Posterior vena cava (tissue), 2 donors: ENCODE measurements at places on chromosomes 7 and 10. TPM values are rescaled to one million over a fixed set of nuclear protein-coding genes. Genes with fewer than 3 reads are reported as not detected.

The ITGB1 gene
- 1,367 TPM for total RNA-seq

The NPY4R2 gene
- not detected for total RNA-seq

The FAM221A gene
- total RNA-seq, result 2.0 TPM

The GNAT3 gene
- total RNA-seq, result not detected

The LIPJ gene
- total RNA-seq, result 0.14 TPM

The UNCX gene
- total RNA-seq, result not detected

The KCNIP2 gene
- 2.7 TPM for total RNA-seq

The CALML5 gene
- total RNA-seq, result not detected

DNA sequence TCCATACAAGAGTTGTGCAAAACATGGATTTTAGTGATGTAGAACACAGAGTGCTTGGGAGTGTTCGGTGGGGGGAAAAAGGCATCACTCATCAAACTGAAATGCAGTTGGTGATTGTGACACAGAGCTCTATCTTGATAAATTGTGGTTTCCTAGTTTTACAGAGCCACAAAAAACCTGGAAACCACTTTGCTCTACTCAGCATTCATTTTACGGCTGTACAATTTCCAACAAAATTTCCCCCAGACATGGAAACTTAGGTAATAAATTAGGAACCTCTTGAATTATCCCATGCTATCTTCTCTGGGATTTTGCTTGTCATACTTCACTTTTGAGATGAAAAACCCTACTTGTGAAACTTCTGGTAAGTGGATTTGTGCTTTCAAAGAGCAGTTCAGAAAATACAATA lies 614.9 kb upstream of the FZD8 start:
- no peak for DNase-seq

DNA sequence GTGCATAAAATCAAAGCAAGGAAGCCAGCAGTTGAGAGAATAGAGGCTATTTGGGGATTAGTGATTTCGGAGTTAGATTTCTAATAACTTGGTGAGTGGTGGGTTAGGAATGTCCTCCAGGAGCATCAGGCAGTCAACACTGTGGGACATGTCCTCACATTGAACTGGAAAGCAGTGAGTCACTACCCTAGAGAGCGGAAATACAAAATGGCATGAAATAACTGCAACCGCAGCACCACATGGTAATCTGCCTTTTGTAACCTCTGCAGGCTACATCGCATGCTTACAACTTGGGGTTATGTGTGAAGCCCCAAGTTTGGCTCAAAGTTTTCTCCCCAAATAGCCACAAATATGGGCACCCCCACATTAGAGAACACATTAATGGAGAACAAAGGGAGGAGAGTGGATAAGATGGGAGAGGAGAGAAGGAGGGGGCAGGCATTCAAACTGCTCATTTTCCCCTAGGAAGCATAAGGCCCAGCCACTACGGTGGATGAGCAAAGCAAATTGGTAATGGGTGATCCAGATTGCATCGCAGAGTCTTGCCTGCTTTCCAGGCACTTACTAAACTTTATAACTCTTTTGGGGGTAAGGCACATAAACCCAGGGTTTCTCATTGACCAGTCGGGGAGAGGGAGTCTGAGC lies 22.0 kb upstream of the SLF2 start:
- no peak for DNase-seq

- DNase-seq, result peak; percentile 16
Observed at GRCh38 chr10:43453266-43453831, 16.4 kb downstream of the ZNF487 start.

- no peak for DNase-seq
Observed at GRCh38 chr7:159006610-159007130, 138.0 kb downstream of the VIPR2 start.

- DNase-seq, result no peak
Observed at GRCh38 chr10:27457261-27457945, 46.7 kb upstream of the RAB18 start.

DNA sequence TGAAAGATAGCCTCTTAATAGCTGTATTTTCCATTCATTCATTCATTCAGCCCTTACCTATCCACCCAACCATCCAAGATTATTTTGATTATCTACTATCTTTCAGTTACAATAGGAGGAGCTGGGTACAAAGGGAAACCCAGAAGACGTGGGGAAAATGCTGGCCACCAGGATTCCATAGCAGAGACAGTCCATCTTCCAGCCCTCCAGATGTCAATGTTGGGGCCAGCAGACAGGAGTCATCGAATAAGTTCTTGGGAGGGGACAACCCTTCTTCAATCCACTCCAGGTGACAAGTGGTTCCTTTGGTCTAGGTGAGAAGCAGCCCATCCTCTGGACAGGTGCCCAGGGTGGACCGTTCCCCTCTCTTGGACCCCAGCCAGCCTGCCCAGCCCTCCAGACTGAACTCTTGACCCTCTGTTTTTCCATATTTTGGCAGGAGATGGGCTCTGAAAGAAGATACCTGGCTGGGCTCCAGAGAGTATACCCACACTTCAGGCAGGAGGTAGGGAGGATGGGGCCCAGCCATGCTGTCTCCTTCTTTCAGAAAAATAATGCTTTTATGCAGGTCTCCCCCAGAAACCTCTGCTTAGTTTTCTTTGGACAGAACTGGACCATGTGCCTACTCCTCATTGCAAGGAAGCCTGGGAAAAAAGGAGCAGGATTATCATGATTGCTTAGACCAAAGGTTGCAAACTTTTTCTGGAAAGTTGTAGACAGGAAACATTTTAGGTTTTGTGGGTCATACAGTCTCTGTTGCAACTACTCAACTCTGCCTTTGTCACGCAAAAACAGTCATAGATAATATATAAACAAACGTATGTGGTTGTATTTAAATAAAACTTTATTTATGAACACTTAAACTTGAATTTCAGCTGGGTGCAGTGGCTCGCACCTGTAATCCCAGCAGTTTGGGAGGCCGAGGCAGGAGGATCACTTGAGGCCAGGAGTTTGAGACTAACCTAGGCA lies 95.5 kb upstream of the SMNDC1 start:
- DNase-seq, result peak; percentile 7

GRCh38 chr7:47333959-47334358 lies 248.0 kb downstream of the TNS3 start:
- no peak for DNase-seq

- DNase-seq, result no peak
Observed at GRCh38 chr7:150863946-150864345, 11.6 kb downstream of the AOC1 start.

GRCh38 chr10:43355749-43356371 lies 15.6 kb upstream of the FXYD4 start:
- DNase-seq, result no peak

DNA sequence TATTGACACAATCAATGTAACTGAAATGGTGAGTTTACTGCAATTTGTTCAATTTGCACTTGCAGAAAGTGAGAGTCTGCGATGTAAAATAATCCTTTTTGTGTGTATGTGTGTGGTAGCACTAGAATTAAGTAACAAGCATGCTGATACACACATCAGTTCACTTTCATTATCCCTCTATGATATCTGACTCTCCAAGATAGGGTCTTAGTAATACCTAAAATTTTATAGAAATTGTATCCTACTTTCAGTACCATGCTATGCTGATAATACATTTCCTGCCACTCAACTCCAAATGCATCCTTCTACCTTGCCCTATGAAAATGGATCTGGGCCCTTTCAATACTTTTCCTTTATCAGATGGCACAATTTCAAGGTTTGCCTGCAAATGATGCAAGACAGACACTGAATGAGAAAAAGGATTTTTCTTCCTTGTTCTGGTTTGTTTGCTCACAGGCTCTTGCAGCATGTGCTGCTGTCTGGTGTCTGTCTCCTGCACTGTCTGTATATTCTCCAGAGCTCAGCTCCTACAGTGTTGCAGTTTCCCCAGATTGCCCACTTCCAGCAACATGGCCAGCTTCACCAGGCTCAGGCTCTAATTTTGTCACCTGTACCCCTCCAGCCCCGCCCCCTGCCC lies 297.9 kb upstream of the HGF start:
- DNase-seq, result no peak

GRCh38 chr10:119542357-119542987 lies at the start of gene RGS10:
Gene RGS10 (minus strand): TSS chr10:119542719. CDS start chr10:119542638, 81 bp downstream.
- peak; percentile 95 for DNase-seq

DNA sequence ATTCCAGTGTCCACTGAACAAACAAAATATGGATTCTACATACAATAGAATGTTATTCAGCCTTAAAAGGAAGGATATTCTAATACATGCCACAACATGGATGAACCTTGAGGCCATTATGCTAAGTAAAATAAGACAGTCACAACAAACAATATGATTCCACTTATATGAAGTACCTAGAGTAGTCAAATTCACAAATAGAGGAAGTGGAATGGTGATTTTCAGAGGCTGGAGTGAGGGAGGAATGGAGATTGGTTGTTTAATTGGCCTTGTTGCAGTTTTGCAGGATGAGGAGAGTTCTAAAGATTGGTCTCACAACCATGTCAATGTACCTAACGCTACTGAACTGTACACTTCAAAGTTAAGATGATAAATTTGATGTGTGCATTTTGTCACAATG lies 119.6 kb downstream of the CHN2 start:
- no peak for DNase-seq

GRCh38 chr10:124879136-124879535 lies 62.8 kb upstream of the ZRANB1 start:
- peak; percentile 48 for DNase-seq

- DNase-seq, result no peak
Observed at GRCh38 chr10:4086131-4086898, 301.3 kb upstream of the KLF6 start.

DNA sequence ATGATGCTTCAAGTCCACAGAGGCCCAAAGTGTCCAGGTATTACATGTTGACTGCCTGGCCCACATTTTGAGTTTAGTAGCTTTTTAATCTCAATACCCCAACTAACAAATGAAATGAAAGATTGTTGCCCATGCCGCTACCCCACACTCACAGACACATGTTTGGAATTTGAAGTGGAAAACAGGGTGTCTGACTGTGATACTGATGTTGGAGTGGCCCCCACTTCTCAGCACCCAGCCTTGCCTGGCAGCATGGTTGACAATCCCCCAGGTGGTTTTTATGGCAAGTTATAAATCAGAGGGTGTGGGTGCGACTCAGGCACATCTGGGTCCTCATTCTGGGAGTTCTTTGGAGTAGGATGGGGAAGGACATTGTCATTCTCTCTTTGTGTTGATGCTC lies 314.7 kb upstream of the ZNF32 start:
- DNase-seq, result peak; percentile 23

GRCh38 chr10:110150046-110150445 lies 57.4 kb upstream of the MXI1 start:
- no peak for DNase-seq

GRCh38 chr10:71283410-71283809 lies 35.6 kb upstream of the SLC29A3 start:
- no peak for DNase-seq

GRCh38 chr10:54484186-54484585 lies 316.8 kb downstream of the PCDH15 start:
- DNase-seq, result no peak

GRCh38 chr7:108093851-108094331 lies 36.3 kb downstream of the LAMB4 start:
- DNase-seq, result no peak

DNA sequence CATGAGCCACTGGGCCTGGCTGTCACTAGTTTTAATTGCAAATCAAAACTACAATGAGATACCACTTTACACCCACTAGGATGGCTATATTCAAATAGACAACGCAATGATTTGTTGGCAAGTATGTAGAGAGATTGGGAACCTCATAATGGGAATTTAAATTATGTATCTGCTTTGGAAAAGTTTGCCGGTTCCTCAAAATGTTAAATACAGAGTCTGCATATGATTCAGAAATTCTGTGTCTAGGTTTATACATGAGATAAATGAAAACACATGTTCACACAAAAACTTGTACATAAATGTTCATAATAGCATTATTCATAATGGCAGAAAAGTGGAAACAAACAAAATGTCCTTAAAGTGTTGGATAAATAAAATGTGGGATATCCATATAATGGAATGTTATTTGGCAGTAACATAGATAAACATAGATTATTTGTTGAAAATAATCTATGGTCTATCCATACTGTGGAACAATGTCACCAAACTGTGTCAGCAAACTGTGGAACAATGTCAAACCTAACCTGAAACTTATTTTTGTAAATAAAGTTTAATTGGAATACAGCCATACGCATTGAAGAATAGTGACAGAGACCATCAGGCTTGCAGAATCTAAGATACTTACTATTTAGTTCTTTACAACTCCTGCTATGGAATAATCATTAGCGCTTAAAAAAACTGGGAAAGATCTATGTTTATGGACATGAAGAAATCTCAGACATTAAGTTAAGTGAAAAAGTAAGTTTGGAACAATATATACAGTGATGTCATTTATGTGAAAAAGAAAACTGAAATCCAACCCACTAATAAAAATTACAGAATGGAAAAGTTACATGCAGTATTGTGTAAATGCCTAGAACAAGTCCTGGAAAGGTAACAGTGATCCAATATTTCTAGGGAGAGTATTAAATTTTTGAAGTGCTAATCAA lies 70.9 kb downstream of the CCDC7 start:
- DNase-seq, result no peak

DNA sequence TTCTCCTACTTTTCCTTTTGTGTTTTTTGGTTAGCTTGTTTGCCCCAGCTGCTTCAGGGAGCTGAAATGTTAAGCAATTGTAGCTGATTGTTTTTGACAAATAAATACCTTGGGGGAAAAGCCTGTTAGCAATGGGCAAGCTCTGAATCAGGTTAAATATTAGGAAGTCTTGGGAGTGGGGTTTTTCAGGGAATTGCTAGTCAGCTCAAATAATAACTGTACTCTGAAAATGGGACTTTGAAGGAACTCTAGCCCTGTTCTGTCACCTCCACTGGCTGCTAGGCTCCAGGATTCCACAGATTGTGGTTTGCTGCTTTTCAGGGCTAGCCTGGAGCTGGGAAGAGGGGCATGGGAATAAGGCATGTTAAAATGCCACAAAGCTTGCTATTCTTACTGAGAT lies 39.5 kb downstream of the ADK start:
- DNase-seq, result no peak

GRCh38 chr10:78997635-78998618 lies 70.8 kb upstream of the ZMIZ1 start:
- DNase-seq, result no peak

GRCh38 chr7:18361756-18362155 lies 133.8 kb upstream of the HDAC9 start:
- no peak for DNase-seq

GRCh38 chr10:123433539-123433938 lies 232.6 kb upstream of the GPR26 start:
- no peak for DNase-seq

DNA sequence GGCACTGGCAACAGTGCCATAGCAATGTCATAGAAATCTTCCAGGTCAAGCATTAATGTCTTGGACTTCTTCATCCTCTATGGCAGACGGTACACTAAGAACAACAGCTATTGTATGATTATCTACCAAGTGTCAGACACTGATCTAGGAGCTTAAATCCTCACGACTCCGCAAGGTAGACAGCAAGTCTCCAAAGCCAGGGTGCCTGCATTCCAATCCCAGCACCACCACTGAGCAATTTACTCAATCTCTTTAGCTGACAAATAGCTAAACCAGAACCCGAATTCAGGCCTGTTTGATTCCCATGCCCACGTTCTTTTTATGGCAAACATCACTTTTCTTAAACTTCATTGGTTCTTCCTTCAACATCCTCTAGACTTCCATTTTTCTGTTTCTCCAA lies 31.8 kb downstream of the DNMBP start:
- no peak for DNase-seq

GRCh38 chr7:158176561-158177173 lies 411.0 kb downstream of the PTPRN2 start:
- no peak for DNase-seq
